ENCODE measurements at places on chromosomes 6 and 20.

DNA sequence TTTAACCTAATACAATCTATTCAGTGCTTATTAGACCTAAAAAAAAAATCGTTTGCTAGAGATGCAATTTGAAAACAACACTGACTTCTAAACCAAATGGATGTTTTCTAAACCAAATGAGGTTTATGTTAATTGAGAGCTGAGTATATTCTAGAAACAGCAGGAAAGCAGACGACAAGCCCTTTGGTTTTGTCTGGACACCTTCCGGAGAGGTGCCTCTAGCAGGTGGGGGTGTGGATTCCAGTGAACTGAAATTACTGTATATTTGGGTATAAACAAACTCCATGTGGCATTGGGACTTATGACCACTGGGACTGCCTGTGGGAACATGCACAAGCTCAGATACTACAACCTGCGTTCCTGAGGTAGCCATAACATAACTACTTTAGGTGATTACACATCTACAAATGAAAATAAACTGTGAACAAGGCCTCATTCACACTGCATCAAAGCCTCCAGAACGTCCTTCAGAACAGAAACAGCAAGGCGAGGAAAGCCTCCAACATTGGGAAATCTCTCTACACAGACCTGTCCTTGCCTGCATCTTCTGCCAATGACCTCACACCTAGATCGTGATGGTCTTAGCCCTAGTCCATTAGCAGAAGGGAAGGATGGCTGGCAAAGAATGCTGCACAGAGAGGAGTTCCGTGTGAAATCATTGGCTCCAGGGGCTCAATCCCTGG, 206.8 kb upstream of the FOXQ1 start:
- no peak for DNase-seq

- no peak for DNase-seq
These were observed 49.0 kb upstream of the PAX1 start for GRCh38 chr20:21656308-21657067.

- no peak for DNase-seq
These were observed 15.1 kb upstream of the LAMP5 start for GRCh38 chr20:9499126-9499899.

- no peak for DNase-seq
These were observed 210.0 kb upstream of the MAN1A1 start for GRCh38 chr6:119559586-119559985.

DNA sequence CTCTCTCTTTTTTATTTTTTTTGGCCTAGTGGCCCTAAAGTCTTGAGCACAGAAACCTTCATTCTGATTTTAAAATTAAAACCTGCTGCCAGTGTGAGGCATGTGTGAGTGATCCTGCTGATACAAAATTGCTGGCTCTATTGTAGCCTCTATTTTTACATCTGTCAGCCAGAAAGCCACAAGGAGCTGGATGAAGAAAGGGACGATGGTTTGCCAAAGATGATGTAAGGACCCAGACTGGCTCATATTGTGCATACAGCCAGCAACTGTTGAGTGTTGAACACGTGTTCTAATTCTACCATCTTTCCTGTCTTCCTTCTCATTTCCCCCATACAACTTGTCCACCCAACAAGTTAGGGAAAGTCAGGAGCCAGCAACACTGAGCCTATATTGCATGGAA, 40.8 kb upstream of the ATXN1 start:
- no peak for DNase-seq

DNA sequence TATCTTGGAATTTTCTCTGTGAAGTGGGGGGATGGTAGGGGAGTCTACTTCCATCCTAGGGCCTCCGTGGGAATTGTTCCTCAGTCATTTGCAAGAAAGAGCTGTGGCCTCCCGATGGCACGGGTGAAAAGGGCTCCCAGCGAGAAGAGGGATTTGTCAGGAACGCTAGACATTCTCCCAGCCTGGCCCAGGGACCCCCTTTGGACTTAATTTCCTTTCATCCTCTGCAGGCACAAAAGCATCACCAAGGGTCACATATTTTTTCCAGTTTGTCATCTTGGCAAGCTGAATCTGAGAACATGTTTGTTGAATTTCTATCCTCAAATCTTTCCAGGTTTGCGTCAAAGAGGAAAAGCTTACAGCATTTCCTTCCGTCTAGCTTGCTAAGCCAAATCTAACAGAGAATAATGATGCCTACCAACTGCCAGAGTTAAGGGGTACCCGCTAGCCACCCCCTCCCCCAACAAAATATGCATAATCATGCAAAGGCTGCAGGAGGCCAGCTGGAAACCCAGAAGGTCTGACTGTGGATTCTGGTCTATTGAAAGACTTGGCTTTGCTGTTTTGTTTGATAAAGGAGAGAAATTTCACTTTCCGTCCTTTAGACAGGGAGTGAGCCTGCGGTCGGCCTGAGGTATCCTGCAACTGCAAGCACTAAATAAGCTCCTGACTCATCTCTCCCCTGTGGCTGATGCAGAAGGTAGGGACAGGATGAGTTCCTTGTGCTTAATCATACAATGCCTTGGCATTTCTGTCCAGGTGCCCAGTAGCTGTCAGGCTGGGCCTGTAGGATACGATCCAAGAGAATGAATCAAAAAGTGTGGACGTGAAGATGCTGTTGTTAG, 23.1 kb downstream of the PSMG4 start:
- no peak for DNase-seq

DNA sequence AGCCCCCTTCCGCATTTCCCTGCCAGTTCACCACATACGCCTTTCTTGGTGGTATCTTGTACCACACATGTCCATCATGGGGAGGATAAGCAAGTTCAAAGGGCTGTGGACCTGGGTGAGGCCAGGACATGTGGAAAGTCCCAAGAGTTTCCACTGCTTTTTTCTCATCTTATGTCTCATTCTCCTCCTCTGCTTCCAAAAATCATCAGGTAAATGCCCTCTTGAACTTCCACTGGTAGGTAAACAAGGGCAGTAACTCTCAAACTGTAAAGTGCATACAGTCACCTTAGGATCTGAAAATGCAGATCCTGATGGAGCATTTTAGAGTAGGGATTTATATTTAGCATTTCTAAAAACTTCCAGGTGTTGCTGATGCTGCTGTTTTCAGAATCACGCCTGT, 7.9 kb upstream of the SIRT5 start:
- no peak for DNase-seq

GRCh38 chr6:145225500-145225899, 509.8 kb downstream of the EPM2A start:
- DNase-seq = no peak

GRCh38 chr6:44276667-44277640, 6.7 kb downstream of the TMEM151B start:
- no peak for DNase-seq

- DNase-seq = no peak
These were observed 23.3 kb downstream of the PCNA start for GRCh38 chr20:5096463-5096862.

DNA sequence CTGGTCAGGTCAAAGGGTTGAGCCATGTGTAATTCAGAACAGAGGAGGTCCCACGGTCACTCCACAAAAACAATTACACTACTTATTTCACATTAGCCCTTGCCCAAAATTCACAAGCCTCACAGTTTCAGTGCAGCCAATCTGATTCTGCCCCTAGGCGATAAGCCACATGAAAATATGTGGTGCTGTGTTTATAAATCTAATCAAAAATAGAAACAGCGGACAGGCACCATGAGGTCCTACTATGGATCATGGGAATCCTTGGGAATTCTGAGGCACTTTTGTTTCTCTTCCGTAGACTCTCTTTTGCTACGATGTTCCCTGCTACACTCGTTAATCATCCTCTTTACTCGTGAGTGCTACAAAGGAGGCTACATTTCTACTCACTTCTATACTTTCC, 476.1 kb downstream of the TFAP2A start:
- no peak for DNase-seq

DNA sequence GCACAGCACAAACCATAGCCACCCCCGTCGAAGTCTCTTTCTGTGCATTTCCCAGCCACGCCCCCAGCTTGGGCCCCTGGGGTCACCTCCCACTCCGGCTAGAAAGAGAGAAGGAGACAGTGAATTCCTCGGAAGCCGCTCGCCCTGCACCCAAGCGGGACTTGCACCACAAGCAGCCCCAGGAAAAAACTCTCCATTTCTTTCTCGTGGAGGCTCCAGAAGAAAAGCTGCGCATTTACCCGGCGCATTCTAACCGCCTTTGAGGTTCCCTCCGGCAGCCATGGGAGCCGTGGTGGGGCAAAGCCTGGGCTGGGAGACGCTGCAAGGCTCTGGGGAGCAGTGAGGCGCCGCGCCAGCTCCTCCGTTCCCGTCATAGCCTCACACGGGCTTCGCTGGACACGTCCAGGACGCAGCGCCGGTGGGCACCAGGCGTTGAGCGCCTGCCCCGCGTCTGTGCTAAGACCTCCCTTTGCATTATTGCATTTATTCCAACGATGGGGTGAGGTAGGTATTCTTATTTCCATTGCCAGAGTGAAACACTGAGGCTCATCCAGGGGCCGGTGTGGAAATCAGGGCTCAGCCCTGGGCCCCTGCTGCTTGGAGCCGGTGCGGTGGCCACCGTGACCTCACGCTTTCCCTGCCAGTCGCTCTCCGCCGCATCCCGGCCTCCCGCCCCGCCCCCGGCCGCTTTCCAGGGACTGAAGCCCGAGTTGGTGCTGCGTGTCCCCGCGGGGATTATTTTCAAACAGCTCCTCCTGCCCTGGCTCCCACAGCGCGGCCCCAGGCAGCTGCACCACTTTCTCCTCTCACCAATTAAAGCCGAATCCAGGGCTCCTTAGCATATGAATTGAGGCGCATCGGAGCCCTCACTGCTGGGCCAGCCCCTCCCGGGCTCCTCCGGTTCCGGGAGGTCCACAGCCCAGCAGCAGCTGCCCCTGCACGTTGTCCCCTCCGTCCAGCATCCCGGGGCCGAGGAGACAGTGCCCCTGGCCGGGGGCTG, 148.3 kb upstream of the AFDN start:
- no peak for DNase-seq

DNA sequence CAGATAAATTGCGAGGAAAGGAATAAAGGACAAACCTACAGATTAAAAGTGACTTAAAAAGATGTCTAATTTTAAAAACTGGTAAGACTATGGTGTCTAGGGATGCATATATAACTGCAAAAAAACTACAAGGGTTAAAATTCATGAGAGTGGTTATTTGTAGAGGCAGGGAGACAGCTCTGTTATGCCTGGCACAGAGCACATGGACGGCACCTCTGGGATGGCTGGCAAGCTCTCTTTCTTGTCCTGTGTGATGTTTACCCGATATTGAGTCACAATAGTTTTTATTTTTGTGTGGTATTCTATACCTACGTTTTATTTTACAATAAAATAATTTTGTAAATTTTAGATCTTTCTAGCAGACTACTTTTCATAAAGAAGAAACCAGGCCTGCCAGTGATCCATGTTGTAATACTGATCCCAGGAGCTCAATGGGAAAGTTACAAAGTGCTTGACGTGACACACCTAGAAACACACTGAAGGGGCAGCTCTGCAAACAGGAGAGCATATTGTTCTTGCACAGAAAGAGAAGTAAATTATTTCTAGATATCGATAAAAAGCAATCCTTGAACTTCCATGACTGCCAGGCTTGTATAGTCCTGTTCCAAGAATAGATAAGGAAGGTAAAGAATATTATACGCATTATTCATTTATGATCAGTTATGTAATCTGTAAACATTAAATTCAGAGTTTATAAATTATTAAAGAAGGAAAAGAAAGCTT, 290.0 kb downstream of the PTPRK start:
- DNase-seq = no peak

- no peak for DNase-seq
These were observed 14.9 kb downstream of the BPIFA1 start for GRCh38 chr20:33250666-33251065.

GRCh38 chr20:14441201-14441600, 103.8 kb upstream of the FLRT3 start:
- DNase-seq = no peak

DNA sequence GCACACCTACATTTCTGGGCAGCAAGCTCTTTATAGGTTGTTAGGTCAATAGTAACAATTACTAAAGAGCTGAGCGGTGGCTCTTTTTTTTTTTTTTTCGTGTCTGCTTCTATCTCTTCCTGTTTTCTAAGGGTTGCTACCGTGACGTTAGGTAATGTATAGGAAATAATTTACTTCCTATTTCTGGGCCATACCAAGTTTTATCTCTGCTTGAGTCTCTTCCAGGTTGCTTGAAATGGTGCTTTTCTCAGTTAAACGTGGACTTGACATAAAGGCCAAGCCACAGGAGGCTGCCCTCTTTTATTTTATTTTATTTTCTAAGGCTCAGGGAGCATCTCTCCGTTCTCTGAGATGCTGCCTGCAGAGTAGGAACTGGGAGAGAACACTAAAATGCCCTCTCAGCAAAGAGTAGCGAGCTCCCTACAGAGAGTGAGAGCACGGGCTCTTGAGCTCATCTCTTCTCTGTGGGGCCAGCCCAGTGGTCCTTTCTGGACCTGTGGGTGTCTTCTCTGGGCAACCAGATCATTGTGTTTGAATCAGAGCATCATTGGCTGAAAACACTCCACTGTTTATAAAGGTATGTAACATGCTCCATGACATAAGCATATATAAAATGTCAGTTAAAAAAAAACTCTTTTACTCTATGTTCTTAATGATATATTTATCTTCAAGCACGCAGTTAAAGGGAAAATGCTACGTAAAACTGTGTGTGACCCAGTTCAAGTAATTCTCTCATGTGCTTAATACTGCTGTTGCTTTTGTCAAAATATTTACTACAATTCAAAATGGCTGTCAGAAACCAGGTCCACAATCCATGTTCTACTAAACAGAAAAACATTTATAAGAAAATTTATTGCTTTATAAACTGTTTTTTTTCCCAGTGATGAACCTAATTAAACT, at the start of gene ZNF831:
Gene ZNF831 (plus strand): TSS at position 191 of the 900 bp plus-strand sequence. CDS start 27,199 bp downstream, outside the sequence.
- DNase-seq = no peak

- DNase-seq = no peak
These were observed 47.5 kb downstream of the SNRNP48 start for GRCh38 chr6:7637533-7637932.

DNA sequence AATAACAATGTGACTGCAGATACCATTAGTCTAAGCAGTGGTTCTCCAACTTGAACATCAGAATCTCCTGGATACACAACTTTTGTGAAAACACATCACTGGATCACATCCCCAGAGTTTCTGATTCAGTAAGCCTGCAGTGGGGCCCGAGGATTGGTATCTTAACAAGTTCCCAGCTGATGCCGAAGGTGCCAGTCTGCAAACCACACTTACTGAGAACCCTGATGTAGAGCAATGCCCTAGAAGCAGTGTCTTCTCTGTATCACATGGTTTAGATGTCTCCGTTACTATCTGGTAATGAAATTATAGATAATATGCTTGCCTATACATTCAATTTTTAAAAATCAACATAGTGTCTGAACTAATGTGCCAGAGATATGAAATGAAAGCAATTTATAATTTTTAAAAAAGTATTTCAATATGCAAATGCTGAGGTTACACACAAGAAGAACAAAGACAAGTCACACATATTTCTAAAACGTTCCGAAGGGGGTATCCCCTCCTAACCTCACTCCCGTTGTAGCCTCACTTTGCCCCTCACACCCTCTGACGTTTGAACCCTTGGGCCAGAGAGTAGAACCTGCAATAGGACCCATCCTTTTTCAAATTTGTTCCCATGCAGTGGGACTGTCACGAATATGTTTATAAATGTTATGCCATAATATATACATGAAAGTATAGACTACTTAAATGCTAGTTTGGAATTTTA, 115.4 kb upstream of the SAMD5 start:
- no peak for DNase-seq

GRCh38 chr6:163180874-163181541, 233.5 kb upstream of the QKI start:
- DNase-seq = no peak

- no peak for DNase-seq
These were observed 32.5 kb downstream of the MYH7B start for GRCh38 chr20:34988191-34988540.

- no peak for DNase-seq
These were observed 33.3 kb upstream of the EZR start for GRCh38 chr6:158852312-158853071.

All from activated T-cell treated with anti-CD3 and anti-CD28 coated beads for 24 hours (primary cell).